ENCODE measurements at places on chromosomes 3 and 15.

DNA sequence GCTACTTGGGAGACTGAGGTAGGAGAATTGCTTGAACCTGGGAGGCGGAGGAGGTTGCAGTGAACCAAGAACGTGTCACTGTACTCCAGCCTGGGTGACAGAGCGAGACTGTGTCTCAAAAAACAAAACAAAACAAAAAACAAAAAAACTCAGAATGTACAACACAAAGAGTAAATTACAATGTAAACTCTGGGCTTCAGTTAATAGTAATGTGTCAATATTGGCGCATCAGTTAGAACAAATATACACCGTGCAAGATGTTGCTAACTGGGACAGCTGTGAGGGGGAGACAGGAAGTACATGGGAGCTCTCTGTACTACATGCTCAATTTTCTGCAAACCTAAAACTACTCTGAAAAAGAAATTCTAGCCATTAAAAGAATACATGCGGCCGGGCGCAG lies 23.5 kb upstream of the TRPM1 start:
- DNase-seq: no peak

- DNase-seq: no peak
Observed at GRCh38 chr15:83129791-83130190, 22.3 kb downstream of the TM6SF1 start.

DNA sequence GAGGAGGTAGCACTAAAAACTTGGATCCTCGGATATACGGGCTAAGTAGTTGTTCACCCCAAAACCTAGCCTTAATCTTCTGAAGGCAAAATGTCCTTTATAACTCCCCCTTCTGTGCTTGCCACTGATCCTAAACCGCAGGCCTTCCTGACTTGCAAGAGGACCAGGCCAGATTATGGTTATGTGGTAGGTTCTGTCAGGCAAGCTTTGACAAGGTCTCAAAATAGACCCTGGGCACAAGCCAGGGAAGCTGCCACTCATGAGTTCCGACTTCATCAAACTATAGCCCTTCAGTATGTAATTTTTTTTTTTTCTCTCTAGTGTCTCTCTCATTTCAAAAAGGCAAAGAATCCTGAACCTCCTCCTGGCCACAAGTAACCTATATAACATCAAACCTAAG lies 3.2 kb downstream of the LRRFIP2 start:
- no peak for DNase-seq

GRCh38 chr15:58348095-58348812 lies 83.5 kb upstream of the LIPC start:
- DNase-seq: peak; percentile 31

DNA sequence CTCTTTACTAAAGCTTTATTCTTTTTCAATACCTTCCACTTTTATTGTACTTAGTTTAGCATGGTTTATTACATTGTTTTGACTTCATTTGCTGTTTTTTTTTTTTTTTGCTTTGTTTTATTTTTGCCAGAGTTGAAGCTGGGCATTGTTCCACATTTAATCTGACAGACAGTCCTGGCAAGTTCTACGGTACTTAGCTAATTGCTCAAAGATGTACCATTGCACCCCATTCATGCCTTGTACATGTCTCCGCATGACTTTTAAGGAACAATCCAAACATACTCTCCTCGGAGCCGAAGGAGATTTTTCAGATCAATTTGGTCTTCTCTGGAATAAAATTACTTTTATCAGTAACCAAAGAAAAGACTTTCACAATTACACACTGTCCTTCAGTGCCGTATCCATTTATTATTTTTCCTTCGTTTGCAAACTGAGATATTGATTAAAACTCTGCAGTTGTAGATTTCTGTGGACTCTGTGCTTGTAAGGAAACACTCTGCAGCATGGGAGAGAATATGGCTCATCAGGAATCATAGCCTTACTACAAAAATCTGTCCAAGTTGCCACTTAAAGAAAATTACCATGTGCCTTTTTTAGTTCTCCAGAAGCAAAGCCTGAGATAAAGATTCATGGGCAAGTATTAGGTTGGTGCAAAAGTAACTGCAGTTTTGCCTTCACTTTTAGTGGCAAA lies 952.0 kb downstream of the AGBL1 start:
- DNase-seq: no peak

- DNase-seq: no peak
Observed at GRCh38 chr3:195083659-195084058, 187.3 kb downstream of the XXYLT1 start.

DNA sequence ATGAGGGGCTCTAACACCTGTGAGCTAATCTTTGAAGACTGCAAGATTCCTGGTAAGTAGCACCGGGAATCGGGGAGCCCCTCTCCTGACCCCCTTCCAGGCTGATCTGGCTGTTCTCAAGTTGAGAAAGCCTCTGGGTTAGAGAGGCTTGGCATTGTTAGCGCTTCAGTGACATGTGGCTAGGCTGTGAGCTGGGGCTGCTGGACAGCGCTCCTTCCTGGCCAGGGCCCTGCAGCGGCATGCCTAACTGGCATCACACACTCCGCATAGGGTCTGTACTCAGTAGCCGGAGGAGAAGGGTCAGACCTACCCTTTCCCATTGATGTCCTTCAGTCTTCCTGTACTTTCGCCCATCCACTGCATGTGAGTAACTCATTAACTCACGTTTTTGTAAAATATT lies 7.4 kb downstream of the IVD start:
- DNase-seq: no peak

DNA sequence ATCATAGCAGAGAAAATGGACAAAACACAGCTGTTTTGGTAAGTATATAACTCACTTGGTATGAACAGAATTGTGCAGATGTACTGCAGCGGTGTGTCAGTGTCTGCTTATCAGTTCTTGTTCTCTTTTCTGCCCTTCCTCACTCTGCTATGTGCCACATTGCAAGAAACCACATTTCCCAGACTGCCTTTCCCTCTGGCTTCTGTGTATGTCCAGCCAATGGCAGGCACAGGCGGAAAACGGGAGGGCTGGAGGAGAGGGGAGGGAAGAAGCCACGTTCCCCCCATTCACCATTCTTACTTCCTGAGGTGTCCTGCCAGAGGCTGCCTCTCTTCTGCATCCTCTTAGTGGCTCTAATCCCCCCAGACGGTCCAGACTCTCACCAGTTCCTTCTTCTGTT lies 15.4 kb downstream of the HHLA2 start:
- DNase-seq: no peak

DNA sequence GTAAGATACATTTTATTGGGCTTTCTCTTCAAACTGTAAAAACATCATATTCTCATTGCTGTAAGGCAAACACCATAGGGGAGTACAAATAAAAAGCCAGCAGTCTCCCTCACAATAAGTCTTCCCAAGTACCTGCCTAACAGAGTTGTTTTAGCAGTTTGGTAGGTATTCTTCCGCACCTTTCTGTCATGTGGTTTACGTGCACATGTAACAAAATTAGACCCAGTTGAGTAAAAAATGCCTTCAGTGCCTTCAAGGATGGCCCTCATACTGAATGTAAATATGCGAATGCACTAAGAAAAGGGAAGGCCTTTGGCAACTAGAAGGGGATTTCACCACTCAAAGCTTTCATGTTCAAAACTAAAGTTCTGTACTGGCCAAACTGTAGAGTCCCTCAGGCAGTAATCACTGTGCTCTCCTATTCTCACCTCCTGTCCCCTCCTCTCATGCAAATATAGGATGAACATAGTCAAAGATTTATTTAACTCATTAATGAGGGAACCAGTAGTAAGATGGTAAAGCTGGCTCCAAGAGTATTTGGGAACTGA lies 26.4 kb downstream of the USP3 start:
- no peak for DNase-seq

DNA sequence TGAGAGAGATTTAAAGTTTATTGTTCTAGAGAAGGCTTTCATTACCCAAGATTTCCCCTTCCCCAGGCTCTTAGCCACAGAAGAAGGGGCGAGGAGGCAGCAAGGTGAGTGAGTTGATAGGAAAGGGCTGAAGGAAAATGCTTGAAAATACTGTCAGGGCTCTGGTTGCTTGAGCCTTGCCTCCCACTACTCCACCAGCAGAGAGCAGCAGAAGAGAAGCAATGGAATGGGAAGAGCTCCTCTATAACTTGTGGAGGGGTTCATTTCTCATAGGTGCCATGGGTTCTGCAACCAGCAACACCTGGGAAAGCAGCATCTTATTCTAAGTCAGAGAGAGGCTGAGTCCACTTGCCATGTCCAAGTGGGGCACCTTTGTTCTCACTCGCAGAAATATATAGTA lies 184.0 kb upstream of the CNTN6 start:
- DNase-seq: no peak

GRCh38 chr15:65087873-65088642 lies 11.5 kb downstream of the KBTBD13 start:
- no peak for DNase-seq

- no peak for DNase-seq
Observed at GRCh38 chr3:140843656-140844055, 98.0 kb upstream of the SLC25A36 start.

DNA sequence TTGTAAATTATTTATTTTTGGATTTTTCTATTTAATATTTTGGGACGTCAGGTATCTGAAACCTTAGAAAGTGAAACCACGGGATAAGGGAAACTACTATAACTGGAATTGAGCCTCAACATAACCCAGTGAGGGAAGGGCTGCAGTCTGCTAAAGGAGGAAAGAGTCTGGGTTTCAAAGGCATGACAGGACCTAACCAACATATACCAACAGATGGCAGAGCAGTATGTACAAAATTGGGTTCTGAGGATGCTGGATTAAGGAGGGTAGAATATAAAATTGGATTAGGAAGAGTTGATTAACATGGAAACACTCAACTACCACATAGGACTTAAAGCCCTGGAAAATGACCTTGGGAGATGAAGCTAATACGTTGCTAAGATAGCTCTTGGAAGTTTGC lies 603.5 kb downstream of the MECOM start:
- no peak for DNase-seq

DNA sequence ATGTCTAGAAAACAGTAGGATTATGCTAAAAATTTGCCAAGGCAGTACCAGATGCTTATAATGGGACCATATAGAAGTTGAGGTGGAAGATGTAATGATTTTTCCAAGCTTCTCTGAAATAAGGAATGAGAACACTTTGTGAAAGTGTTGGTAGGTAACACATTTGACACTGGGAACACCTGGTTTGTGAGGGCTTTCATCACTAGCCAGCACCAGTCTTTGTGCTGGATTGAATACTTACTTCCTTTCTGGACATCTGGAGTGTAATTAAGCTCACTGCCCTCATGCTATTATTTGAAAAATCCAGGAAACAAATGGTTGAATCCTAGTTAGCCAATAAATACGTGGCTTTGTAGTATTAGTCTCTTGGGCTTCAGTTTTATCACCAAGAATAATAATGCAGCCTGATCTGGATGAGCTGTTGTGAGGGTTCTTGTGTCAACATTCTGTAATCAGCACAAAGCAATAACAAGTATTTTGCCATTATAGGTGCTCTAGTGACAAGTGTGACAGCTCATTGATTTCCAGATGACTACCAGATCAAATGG lies 12.9 kb downstream of the CCDC80 start:
- peak; percentile 80 for DNase-seq

DNA sequence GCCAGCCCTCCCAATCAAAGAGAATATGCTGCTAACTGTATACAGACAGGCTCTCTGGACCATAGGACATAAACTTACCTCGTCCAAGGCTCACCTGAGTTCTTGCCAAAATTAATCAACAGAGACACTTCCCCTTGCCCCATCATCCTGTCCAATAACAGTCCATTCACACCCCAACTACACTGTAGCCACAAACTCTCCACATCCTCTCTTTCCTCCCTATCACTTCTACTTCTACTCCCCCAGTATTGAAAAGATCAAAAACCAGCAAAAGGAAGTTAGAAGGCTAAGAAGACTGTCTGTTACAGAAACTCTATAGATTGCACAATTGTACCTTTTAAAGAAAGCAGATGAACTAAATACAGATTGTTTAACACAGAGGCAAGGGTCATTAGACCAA lies 133.5 kb upstream of the STT3B start:
- DNase-seq: no peak

GRCh38 chr15:96125721-96126415 lies 204.6 kb upstream of the NR2F2 start:
- DNase-seq: no peak

DNA sequence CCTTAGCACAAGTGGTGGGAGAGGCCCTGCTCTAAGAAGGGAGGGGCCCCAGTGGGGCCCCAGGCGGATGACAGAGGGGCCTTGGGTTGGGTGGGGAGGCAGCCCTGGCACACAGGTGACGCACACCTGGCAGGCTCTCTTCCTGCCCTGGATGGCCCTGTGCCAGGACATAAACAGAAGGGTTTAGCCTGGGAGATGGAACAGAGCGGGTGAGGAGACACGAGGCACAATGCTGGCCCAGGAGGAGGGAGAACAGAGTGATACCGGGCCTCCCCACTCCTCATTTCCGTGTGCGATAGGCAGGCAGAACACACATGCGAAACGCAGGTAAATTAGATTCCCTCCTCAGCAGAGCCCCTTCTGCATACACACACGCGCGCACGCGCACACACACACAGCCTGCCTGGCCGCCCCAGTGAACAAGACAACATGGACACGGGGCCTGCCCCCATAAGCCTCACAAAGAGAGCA lies 39.8 kb downstream of the IDH2 start:
- peak; percentile 28 for DNase-seq

- DNase-seq: peak; percentile 51
Observed at GRCh38 chr3:129107793-129108192, 13.8 kb downstream of the RAB43 start.

- DNase-seq: no peak
Observed at GRCh38 chr3:187593451-187593850, 76.7 kb downstream of the SST start.

GRCh38 chr15:68795298-68795848 lies 25.3 kb downstream of the ANP32A start:
- no peak for DNase-seq

- no peak for DNase-seq
Observed at GRCh38 chr3:189165092-189165612, 6.6 kb upstream of the TPRG1 start.

GRCh38 chr3:18245721-18246120 lies 179.4 kb downstream of the SATB1 start:
- DNase-seq: no peak

DNA sequence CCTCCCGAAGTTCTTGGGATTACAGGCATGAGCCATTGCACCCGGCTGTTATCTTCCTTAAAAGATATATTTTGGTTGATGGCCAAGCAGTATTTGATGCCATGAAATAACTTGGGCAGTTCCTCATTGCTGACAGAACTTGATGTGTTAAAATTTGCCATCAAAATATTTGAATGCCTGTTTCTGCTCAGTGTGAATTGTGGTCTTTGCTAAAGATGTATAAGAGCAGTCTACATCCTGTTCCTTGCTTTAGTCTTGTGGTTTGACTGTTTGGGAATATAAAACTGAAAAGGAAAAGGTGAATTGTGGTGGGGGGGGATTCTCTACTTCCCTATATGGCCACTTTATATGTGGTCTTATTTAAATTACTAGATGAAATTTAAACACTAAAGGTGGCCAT lies 14.0 kb downstream of the TRIM71 start:
- DNase-seq: no peak

GRCh38 chr3:27024493-27024892 lies 344.7 kb downstream of the NEK10 start:
- DNase-seq: no peak

- no peak for DNase-seq
Observed at GRCh38 chr3:23869977-23870662, 46.7 kb downstream of the NKIRAS1 start.

GRCh38 chr15:99105514-99106341 lies 848 bp downstream of the SYNM start:
- no peak for DNase-seq

GRCh38 chr3:143301031-143301901 lies 181.7 kb downstream of the CHST2 start:
- DNase-seq: no peak
